ENCODE measurements at places on chromosomes 11 and 22.

DNA sequence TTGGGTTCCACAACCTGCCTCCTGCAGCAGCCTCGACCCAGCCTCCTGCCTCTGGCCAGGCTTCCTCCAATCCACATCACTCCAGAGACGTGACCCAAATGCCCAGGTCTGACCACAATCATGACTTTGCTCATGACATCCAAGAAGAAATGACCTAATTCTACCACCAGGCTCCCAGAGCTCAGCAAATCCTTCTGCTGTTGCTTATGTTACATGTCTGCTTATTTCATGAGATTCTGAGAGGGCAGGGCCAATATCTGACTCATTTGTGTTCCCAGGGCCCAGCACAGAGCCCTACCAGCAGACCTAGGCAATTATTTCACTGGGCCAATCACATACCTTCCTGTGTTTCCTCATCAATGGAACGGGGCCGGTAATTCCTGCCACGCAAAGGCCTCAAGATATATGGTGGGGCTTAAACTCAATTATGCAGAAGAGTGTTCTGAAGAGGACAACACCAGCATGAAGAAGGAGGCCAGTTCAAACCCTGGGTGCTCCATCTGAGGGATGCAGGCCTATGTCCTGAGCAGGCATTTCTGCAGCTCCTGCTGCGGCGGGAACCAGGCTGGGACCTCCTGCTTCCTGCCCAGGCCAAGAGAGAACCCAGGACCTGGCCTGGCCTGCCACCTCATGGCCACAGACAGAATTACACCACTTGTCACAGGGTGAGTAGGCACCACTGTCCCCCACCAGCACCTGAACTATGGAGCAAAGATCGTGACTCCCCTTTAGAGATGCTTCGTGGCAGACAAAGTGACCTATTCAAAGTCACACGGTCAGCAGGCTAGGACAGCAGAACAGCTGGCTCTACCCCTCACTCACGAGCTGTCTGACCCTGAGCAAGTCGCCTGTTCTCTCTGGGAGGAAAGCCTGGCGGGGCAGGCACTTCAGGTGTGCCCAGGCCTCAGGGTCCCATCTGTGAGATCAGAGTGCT, 5.9 kb downstream of the CENPM start:
- DNase-seq = peak; percentile 82

- no peak for DNase-seq
These were observed 77.6 kb upstream of the SESN3 start for GRCh38 chr11:95308512-95309035.

GRCh38 chr11:47388697-47389576, 10.6 kb upstream of the SPI1 start:
- DNase-seq = no peak

DNA sequence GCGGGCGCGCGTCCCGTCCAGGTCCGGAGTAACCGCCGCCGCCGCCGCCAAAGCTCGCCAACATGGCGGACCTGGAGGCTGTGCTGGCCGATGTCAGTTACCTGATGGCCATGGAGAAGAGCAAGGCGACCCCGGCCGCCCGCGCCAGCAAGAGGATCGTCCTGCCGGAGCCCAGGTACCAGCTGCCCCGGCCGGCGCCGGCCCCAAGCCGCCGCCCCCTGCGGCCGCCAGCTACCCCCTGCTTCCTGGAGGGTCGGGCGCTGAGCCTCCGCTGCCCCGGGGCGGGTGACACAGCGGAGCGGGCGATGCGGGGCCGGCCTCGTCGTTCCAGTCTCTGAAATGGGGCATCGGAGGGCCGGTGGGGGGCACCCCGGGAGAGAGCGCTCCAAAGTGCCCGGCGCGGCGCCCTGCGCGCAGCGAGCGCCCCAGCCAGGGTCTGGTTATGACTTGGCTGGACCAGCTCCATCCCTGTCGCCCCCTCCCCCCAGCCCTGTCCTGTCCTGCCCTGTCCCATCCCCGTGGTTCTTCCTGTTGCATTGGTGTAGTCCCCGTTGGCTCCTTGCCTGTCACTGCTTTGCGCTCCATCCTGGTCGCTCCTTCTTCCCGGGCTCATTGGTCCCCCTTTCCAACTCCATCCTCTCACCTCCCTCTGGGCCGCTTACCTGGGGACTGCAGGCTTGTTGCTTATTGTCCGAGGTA, 653 bp downstream of the GRK3 start:
- peak; percentile 40 for DNase-seq

DNA sequence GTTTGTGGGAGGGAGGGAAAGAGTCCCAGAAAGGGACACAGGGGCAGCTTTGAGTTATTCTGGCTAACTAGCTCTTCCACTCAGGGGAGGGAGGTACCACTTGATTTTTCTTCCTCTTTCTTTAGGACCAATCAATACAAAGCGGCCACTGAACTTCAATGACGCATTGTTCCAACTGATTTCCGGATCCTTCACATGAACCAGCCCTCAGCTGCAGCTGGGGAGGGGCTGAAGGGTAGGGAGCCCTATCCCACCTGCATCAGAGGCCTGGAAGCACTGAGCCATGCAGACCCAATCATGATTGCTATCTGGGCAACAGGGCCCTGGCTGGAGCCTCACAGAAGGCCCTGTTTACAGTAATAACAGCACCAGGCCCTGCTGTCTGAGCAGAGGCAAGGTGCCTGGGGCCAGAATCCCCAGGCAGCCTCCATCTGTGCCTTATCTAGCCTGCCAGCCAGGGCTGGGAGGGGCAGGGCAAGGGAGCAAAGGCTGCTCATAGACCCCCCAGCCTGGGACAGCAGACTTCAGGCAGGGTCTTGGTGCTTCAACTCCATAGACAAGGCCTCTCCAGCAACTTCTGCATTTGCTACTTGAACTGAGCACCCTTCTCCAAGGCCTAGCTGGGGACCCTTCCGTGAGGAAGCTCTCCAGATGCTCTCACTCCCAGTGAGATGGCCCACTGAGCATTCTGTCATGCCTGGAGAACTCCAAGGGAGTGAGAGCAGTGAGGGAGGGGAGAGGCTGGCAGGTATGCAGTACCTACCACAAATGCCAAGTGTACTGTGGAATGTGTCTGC, 22.5 kb downstream of the CLPB start:
- DNase-seq = peak; percentile 21

GRCh38 chr11:112522536-112522935, 261.9 kb upstream of the PLET1 start:
- DNase-seq = no peak

DNA sequence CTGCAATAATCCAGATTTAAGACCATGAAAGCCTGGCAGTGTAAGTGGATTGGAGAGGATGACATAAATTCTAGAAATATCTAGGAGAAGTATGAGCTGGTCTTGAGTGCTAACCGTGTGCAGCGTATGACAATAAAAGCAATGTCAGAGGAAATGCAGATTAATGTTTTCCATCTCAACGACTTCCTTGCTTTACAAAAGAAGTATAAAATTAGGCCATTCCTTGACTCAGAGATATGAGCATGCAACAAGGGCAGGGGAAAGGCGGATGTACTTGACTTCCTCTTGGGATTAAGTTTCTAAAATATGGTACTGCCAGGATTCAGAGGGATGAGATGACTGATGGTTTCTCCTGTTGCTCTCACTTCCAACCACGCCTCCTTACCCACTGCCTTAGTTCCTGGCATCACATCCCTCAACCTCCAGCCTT, 32.3 kb downstream of the ADAMTS15 start:
- DNase-seq = no peak

DNA sequence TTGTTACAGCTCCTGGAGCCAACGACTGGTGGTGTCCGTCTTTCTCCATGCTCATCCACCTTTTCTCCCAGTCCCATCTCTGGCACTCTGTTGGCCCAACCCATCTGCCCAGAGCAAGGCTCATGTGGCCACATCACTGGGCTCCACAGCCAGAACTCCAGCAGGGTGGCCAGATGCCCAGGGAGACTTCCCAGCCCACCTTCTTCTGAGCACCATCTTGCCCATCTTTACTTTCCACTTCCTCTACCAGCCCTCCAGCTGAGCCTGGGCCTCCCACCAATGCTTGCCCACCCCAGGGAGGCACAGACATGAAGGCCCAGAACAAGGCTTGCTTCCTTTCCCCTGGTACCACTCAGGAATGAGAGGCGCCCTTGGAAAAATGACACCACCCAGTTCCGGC, 116.8 kb downstream of the BUD13 start:
- DNase-seq = no peak

DNA sequence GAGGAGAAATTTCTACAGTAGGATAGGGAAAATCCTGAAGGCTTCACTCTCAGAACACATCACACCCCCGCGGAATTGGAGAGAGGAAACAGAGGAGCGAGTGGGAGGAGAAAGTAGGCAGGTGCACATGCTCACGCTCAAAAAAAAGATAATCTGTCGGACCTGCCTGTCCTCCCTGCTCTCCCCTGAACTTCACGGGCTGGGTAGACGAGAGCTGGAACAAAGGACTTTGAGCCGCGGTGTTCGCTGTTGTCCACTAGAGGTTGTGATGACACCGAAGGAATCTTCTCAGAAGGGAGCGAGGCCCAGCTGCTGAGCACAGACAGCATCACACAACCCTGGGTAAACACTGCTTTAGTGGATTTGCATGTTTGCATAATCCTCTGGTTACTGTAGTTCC, 5.0 kb downstream of the SEZ6L start:
- no peak for DNase-seq

DNA sequence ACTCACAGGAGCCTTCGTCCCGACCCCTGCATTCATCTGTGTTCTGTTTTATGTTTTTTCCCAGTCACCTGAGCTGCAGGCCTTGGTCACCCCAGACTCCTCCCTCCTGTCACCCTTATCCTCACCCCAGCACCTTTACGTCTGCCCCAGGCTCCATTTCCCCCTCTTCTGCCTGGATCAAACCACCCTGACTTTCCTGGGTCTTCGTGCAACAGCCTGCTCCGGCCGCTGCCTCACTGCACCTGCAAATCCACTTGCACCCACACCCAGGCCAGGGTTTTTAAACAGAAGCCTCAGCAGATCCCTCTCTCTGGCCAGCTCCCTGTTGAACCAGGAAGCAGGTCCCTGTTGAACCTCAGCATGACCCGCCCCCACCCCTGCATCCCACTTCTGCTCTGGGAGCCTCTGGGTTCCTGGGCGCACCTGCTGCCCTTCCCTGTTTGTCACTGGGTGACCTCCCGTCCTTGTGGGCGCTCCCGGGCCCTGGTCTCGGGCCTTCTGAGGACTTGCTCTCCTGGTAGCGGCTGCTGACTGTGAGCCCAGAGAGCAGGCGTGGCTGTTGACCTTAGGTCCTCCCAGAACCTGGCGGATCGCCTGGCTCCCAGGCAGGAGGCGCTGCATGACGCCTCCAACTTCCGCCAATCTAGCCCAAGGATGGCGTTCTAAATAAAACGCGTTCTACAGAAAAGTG, 12.8 kb downstream of the MAPK8IP2 start:
- no peak for DNase-seq

- DNase-seq = no peak
These were observed 53.2 kb upstream of the CDON start for GRCh38 chr11:126115816-126116331.

DNA sequence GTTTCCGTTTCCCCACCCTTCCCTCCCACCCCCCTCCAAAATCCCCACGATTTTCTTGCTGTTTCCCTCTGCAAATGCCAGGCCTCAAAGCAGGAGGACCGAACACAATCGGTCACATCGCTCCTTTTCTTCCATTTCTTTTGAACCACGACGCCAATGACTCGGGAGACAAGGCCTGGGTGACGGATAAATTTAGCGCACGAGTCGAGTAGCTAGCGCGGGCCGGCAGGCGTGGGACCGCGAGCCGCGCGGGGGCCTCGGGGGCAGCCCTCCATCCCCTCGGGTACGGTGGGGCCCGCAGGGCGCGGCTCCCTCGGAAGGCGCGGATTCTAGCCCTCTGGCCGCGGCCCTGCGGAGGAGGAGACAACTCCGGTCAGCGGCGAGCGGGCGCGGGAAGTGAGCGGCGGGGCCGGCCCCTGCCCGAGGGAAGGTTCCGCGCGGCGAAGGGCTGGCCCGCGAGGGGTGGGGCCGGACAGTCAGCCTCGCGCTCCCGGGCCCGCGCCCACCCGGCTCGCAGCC, 414 bp downstream of the JOSD1 start:
- DNase-seq = no peak

GRCh38 chr22:33114565-33114964, 56.4 kb upstream of the SYN3 start:
- DNase-seq = no peak

DNA sequence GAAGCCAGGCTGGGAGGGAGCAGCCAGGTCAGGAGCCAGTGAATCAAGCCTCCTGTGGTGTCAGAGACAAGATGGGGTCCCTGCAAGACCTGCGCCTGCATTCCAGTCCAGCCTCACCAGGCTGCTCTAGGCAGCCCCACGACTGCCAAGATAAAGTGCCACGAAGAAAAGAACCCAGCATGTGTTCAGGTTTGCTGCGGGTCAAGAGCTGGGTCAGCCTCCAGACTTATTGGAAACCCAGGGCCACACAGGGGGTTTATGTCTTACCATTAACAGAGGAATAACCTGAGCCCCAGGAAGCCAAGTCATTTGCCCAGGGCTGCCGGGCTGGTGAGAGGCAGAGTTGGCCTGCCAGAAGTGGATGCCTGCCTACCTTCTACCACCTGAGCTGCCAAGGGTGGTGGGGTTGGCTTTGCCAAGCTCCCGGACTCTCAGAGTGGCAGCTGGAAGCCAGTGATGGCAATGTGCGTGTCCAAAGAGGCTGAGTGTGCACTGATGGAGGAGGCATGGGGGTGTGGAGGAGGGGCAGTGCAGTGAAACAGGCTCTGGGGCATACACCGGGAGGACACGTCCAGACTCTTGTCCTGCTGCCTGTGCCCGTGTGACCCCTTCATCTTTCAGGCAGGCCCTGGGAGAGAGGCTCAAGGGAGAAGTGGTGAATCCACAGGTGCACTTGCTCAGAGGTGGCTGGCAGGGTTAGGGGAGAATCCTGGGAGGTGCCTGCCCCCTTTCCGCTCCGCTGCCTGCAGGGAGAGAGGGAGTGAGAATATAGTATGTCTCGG, 1.7 kb downstream of the RASD2 start:
- no peak for DNase-seq

GRCh38 chr11:16604794-16605388, 133.6 kb upstream of the C11orf58 start:
- DNase-seq = peak; percentile 40

DNA sequence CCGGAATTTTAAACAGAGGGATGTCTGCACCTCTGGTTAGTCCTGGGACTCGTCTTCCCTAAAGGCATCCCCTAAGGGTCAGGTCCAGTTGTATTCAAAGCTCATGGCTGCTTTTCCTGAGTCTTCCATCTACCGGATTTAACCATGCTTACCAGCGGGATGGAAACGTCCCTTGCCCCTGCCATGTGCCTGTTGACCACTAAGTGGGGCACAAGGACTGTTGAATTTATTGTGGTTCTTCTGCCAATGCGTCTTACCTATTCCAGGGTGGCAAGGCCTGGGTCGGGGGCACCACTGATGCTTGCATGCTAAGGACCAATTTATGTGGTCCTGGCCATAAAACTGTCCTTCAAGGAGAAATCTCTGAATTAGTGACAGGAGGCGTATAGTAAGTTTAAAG, 25.6 kb downstream of the ANKRD42 start:
- no peak for DNase-seq

DNA sequence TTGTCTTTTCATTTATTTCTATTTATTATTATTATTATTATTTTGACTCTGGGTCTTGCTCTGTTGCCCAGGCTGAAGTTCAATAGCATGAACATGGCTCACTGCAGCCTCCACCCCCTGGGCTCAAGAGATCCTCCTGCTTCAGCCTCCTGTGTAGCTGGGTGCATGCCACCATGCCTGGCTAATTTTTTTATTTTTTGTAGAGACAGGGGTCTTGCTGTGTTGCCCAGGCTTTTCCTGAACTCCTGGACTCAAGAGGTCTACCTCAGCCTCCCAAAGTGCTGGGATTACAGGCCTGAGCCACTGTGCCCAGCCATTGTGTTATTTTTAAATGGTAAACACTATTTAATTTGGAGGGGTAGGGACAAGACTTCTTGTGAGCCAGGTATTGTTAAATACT, 23.3 kb upstream of the RRM1 start:
- no peak for DNase-seq

GRCh38 chr11:133819114-133819513, 26.2 kb downstream of the SPATA19 start:
- no peak for DNase-seq

- no peak for DNase-seq
These were observed 7.5 kb upstream of the FOLR2 start for GRCh38 chr11:72209101-72209500.
